ENCODE measurements at places on chromosomes 16 and 17.

DNA sequence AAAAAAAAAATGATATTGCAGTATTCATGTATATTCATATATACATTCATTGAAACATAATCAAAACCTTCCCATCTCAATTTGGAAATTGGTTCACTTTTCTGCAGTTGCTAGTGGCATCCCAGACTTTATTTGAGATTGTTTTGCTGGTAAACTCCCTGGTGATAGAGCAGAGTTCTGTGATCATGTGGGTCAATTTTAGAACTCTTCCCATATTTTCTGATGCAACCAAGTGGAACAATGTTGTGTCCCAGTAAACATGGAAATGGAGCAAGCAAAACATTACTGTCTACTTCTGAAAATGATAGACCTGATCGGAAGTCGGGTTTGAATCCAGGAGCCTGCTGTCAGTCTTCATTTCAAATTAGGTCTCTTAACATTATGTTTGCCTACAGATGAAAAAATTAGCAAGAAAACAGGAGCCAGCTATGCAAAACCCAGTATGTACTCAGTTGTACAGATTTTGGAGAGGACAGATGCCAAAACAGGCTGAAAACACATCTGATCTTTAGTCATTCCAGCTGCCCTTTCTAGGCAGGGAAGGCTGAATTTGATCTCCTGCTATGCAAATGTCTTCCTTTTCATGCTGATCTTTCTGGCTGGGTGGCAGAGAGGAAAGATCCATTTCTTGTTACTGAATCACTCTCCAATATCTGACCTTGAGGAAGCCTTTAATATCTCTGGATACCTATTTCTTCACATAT, 786.6 kb upstream of the SOX9 start:
- DNase-seq, result no peak

GRCh38 chr17:43398724-43399595, at the start of gene ARL4D:
Gene ARL4D (plus strand): TSS chr17:43398993. CDS start chr17:43399733, 740 bp downstream.
- DNase-seq, result peak; percentile 77

- no peak for DNase-seq
Measured at GRCh38 chr17:66198242-66198641, 6.3 kb upstream of the CEP112 start.

GRCh38 chr16:72224260-72224768, 52.4 kb upstream of the PMFBP1 start:
- DNase-seq, result no peak

- DNase-seq, result peak; percentile 7
Measured at GRCh38 chr17:59331929-59332748, 684 bp downstream of the YPEL2 start.

DNA sequence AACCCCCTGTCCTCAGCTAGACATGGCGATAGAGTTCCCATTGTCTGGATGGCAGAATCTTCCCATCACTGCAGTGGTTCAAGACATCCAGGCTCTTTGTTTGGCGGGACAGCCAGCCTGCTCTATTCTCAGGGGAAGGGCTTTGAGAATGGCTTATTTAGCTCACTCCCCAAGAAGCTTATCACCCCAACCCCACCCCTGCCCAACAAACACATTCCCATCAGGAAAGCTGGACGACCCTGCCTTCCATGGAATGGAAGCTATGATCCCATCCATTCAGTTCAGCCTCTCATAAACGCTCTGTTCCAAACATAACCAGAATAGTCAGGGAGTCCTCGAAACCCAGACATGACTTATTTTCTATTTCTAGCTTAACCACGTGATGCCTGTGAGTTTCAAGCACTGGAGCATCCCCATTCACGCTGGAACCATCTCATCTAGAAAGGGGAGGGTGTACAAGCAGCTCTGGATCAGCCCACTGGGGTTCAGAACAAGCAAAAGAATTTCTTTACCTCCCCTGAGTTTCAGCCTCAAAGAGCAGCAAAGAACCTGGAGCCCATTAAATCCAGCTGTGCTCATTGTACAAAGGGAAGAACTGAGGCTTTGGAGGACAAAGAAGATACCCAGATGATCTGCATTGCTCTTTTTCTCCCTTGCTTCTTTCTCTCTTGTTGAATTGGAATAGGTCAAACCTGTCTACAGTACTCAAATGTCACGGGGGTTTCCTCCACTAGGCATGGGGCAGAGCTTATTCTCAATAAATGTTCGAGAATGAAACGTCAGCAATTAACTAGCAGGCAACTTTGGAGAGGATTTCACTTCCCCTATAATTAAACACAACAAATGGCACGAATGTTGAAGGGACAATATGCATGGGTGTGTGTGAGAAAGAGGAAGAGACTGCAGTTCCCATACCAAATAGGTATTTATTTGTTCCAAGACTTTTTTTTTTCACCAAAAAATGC, 93.1 kb downstream of the XYLT1 start:
- no peak for DNase-seq

- DNase-seq, result no peak
Measured at GRCh38 chr16:85550953-85551924, 61.9 kb upstream of the GSE1 start.

DNA sequence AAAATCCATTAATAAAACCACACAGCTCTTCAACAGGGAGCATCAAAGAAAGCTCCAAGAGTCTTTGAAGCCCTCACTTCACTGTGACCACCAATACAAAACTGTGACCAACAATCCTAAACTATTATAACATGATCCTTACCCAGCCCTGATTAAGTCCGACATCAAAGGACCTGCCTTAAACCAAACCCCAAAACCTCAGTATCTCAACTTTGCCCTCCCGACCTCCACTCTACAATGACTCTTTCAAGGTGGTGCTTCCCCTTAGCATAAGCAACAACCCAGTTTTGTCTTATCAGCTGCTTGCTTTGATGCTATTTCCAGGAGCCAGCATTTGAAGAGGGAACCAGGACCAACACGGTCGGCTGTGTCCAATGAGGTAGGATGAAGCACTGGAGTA, 8.5 kb upstream of the PRSS22 start:
- DNase-seq, result no peak

GRCh38 chr16:66824006-66824405, 6.8 kb downstream of the NAE1 start:
- DNase-seq, result no peak

DNA sequence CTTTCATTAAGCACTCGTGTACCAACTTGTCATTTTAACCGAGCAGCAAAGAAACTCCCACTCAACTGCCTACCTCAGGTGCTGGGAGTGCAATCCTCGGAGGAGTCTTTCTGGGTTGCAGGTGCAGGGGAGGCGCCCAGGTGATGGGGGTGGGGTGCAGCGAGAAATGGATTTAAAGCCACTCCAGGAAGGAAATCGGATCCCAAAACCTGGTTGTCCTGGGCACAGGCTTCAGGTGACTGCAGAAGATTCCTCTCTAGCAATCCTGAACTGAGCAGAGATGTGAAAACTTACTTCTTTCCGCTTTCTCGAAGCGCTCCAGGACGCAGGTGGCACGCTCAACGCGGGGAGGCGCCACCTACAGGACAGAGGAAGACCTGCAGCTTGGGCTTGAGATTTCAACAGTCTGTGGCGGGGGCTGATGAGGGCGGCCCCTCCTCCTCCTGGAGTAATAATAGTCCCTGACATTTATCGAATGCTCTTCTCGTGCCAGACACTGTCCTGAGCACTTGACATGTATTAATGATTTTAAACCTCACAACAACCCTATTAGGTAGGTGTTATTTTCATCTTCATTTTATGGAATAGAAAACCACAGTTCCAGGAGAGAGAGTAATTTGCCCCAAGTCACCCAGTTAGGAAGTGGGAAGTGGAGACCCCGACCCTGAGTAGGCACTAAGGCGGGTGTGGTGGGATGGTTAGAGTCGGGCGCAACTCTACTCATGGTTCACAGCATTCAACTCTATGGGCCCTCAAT, 27.2 kb upstream of the SKAP1 start:
- peak; percentile 68 for DNase-seq

DNA sequence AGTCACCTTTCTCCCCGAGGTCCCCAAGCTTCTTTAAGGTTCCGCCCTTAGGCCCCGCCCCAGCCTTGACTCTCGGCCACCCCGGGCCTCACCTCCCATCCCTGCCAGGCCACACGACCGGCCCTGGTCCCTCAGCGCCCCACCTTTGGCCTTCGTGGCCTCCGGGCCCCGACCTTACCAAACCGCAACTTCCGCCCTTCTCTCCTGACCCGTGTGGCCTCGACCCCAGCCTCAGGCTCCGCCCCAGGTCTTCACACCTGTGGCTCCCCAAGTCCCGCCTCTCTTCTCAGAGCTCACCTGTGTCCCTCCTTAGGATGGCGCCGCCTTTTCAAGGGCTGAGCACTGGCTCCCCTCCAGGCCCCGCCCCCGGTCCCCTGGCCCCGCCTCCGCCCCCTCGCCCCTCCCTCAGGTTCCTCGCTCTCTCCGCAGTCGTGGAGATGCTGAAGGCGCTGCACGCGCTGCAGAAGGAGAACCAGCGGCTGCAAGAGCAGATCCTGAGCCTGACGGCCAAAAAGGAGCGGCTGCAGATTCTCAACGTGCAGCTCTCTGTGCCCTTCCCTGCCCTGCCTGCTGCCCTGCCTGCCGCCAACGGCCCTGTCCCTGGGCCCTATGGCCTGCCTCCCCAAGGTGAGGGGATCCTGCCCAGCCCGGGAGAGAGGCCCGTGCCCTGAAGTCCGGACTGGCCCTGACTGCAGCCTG, 10.0 kb upstream of the CISD3 start:
- DNase-seq, result no peak

DNA sequence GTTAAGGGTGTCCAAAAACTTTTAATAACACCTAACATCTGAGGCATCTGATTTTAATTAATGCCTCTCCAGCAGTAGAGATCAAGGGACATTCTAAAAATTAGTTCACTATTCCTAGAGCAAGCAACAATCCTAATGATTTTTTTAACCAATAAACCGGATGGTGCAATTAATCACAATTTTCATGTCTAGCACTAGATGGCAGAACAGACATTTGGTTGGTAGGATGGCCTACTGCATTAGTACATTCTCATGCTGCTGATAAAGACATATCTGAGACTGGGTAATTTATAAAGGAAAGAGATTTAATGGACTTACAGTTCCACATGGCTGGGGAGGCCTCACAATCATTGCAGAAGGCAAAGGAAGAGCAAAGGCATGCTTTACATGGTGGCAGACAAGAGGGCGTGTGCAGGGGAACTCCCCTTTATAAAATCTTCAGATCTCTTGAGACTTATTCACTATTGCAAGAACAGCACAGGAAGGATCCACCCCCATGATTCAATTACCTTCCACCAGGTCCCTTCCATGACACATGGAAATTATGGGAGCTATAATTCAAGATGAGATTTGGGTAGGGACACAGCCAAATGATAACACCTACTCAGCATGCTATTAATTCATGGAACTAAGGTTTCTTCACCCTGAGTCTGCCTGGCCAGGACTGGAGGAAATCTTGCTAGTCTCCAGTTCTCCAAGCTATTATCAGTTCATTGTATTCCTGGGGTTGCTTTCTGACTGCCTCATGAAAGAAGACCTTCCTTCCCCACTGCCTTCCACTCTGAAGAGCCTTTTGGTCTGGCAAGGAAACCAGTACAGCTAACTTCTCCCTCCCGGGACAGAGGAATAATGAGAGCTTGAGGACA, 24.8 kb downstream of the HS3ST3A1 start:
- no peak for DNase-seq

DNA sequence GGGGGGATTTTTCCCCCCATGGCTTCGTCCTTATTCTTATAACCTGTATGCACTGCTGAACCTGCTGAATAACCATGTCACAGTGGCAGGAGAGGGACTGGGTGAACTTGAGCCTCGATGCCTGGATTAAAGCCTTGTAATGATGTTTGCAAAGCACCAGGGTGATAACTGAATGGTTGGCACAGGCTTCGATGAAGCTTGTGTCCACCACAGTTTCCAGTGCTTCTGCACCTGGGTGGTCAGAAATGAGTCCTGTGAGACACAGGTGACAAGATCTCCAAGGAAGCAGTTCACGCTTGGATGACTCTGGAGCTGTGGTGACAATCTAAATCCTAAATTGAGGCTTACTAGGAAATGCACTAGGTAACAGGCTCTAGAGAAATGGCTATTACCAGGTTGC, 729.3 kb downstream of the MAF start:
- no peak for DNase-seq

- peak; percentile 57 for DNase-seq
Measured at GRCh38 chr16:71722801-71723536, 1.5 kb downstream of the PHLPP2 start.

DNA sequence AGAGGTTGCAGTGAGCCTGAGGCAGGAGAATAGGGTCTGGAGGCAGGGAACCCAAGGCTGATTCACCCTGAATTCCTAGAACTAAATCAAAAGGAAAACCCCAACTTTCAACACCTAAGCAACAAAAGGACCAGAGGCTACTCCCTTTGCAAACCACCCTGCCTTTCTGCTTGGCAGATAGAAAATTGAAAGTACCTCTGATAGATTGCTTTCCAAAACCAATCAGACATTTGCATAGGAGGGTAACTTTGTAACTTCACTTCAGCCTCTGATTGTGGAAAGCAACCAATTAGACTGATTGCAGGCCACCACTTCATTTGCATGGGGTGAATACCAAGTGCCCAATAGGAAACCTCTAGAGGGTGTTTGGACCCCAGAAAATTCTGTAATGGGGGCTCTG, 10.9 kb upstream of the TMEM98 start:
- no peak for DNase-seq

- no peak for DNase-seq
Measured at GRCh38 chr16:29742683-29743275, 3.0 kb downstream of the C16orf54 start.

DNA sequence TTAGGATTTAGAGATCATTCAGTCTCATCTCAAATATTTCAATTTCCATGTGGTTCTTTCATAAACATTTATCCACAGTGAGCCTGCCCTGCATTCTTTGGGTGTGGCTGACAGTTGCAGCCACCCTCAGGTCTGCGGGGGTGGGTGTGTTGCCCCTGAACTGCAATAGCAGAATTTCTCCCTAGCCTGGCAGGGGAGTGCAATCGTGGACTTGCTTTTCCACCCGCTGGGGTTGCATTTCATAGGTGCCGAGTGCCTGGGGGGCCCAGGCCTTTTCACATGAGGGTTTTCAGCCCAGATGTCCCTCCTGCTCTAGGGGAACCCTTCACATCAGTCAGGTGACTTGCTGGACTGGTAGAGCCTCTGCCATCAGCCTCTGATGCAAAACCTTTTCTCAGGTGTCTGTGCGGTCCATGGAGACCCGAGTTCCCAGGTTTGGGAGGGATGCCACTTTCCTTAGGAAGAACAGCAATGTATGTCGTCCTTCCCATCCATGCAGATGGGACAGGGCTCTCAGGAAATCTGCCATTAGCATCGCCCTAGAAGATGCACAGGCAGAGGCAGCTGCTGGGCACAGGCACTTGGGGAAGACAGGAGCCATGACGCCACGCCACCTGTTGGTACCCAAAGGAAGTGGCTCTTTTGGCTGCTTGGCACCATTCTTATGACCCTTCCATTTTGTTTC, 2.4 kb upstream of the USP36 start:
- peak; percentile 64 for DNase-seq

DNA sequence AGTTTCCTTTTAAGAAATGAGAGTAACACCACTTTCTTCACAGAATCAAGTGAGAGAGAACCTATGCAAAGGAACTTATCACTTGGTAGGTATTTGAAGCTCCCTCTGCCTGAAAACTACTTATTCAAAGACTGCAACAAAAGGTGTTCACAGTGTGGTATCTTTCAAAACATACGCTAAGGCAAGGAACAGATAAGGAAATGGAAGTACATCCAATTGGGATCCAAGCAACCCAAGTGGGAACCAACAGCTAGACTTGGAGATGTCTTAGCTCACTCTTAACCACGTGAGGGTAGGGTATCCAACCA, 431 bp upstream of the PPM1E start:
- no peak for DNase-seq

- DNase-seq, result no peak
Measured at GRCh38 chr16:85908444-85908843, 9.5 kb downstream of the IRF8 start.

GRCh38 chr16:66976746-66977145, 11.6 kb upstream of the CES4A start:
- no peak for DNase-seq

All from T-cell (primary cell).